Activated CD4-positive, alpha-beta T cell treated with anti-CD3 and anti-CD28 coated beads, Interleukin-2, amount 10 ng/mL, durations not matched to agents 7 days and 5 days (primary cell): ENCODE measurements at places on chromosomes 1 and 21.
A peak's percentile ranks its signal among the peaks of the same experiment; 100 is the strongest.

- DNase-seq = peak; percentile 75
These were observed 483 bp downstream of the UBQLN4 start for GRCh38 chr1:156052862-156053767.

GRCh38 chr1:30196872-30197638 is 526.3 kb downstream of the MATN1 start:
- DNase-seq = no peak

DNA sequence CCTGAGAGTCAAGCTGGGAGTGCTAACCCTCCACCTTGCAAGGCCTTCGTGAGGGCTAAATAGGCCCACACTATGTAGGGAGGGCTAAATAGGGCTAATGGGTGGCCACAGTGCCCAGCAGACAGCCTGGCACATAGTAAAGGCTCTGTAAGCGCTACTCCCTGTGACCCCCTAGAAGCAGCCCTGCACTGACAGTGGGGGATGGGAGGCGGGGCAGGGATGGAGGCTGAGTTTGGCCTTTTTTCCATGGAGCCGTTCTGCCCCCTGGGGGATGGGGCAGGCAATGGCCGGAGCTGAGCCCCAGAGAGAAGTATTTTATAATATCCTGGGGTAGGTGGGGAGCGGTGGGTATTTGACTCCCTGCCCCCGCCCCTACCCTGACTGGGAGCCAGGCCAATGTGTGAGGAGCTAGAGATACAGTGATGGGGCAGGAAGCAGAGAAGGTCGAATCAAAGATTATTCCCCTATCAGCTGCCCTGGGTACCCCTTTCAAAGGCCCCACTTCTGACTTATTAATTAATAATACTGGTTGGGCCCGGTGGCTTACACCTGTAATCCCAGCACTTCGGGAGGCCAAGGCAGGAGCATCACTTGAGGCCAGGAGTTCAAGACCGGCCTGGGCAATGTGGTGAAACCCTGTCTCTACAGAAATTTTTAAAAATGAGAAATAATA is 42.3 kb downstream of the LACTBL1 start:
- peak; percentile 12 for DNase-seq

GRCh38 chr1:21573971-21574465 is 64.8 kb downstream of the ALPL start:
- DNase-seq = peak; percentile 22

GRCh38 chr1:244171241-244171985 is 120.3 kb downstream of the ZBTB18 start:
- no peak for DNase-seq

DNA sequence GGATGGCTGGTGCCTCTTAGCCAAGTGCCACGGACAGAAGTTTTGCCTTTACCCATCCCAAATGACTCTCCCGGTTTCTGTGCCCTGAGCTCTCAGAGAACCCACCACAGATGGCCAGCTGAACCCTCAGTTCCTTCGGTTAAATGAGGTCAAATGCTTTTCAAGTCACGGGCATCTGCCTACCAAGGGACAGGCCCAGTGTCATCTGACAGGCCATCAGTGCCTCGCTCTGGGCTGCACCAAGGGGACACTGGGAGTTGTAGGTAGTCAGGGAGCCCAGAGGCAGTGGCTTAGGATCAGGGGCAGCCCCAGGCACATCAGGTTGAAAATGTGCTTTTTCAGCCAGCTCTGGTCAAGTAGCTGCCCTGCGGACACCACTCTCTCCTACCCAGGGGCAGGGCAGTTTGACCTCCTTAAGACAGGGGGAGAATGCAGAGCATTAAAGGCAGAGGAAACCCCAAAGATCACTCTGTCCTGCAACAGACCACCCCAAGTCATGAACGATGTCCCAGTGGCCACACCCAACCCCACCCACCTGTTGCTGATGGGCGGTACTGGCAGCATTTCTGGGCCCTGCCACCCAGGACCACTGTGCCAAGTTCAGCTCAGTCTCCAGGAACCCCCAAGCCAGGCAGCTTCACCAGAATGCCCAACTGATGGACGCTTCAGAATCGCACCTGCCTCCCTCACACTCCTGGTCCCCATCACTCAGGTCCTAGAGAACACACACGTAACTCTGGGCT is 60.7 kb downstream of the CASZ1 start:
- no peak for DNase-seq

- no peak for DNase-seq
These were observed 24.2 kb downstream of the ABL2 start for GRCh38 chr1:179205284-179205683.

GRCh38 chr21:38878379-38879179 is 72.8 kb downstream of the ETS2 start:
- DNase-seq = no peak

- no peak for DNase-seq
These were observed 27.8 kb upstream of the CCSAP start for GRCh38 chr1:229370601-229371021.

- DNase-seq = no peak
These were observed 20.5 kb downstream of the ARID4B start for GRCh38 chr1:235307158-235308124.

GRCh38 chr1:237093691-237094090 is 51.7 kb downstream of the RYR2 start:
- DNase-seq = no peak
